Naive B cell (primary cell): ENCODE measurements at places on chromosomes 3 and 15. TPM values are rescaled to one million over a fixed set of nuclear protein-coding genes. Genes with fewer than 3 reads are reported as not detected.

WNT5A gene
- not detected for polyA plus RNA-seq

LSAMP gene
- polyA plus RNA-seq: not detected

CCR3 gene
- 0.90 TPM for polyA plus RNA-seq

CFAP100 gene
- not detected for polyA plus RNA-seq

NOX5 gene
- polyA plus RNA-seq: not detected

- no peaks in the 10 kb centered on the region for H3K36me3 ChIP-seq
- no peak overlapping the region for H3K4me3 ChIP-seq
- no peaks in the 10 kb centered on the region for H3K27me3 ChIP-seq
- H3K27ac ChIP-seq: no peak overlapping the region
Measured at GRCh38 chr3:132550579-132551305, 46.3 kb upstream of the ACKR4 start.

DNA sequence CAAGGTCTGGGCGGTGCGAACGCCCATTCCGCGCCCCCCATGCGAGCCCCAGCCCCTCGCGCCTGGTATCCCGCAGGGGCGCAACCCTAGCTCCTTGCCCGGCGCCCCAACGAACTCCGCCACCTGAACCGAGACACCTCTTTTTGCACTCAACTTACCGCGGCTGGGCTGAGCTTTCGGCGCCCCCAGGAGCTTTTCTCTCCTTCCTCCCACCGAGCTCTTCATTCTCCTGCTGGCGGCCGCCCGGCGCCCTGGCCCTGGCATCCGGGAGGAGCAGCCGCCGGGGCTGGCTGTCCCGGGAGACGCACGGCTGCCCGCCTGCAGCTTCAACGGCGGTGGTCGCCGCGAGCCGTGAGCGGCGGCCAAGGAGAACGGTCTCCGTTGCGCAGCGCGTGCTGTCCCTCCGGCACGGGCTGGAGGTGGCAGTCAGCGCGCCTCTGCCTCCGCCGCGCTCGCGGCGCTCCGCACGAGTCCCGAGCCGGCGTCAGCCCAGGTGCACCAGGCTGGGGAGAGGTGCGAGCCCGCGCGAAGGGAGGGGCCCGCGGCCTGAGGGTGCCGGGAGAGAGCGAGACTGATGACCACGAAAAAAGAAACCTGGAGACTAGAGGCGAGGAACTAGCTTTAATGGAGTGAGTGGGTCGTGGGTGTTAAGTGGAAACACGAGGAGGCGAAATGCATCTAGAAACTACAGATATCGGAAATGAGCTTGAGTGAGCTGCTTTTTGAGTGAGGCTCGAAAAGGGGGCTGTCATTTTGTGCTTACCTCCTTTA, 621.5 kb upstream of the ZNF385D start:
- no peaks in the 10 kb centered on the region for H3K36me3 ChIP-seq
- DNase-seq: no peak
- H3K4me3 ChIP-seq: no peak overlapping the region
- no peaks in the 10 kb centered on the region for H3K4me1 ChIP-seq

DNA sequence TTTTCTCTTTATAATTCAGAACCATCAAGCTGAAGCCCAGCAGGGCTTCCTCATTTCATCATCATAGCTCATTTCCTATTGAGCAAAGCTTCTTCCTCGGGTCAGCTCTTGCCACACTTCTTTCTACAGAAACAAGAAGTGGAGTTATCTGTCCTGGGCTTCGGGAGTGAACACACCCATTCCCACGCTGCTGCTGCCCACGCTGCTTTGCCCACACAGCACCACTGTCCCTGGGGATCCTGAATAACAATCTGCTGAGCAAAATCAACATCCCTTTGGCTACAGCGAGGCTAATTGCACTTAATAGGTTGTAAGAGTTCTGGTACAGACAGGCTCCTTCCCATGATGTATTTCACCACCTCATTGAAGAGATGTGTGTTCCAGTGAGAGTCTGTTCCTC, 23.7 kb downstream of the CEP19 start:
- DNase-seq: no peak
- H3K4me3 ChIP-seq: peak overlapping the region; percentile 29
- no peak overlapping the region for H3K27ac ChIP-seq
- no peaks in the 10 kb centered on the region for H3K27me3 ChIP-seq
- H3K4me1 ChIP-seq: peaks cover 29% of the 10 kb centered on the region

DNA sequence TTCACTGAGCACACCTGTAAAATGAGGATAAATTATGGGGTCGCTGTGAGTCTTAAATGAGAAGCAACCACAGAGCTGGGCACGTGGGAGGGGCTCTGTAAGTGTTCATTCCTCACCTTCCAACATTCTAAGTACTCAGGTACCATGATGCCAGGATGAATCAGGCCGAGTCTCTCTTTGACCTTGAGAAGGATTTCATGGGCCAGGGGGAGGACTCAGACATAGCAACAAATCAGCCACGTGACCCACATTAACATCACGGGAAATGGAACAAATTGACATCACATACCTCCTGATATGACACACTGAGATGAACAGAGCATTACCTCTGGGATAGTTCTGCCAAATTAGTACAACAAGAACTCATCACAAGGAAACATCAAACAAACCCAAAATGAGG, 35.2 kb upstream of the USP3 start:
- H3K27me3 ChIP-seq: no peaks in the 10 kb centered on the region
- no peak overlapping the region for H3K27ac ChIP-seq
- no peaks in the 10 kb centered on the region for H3K36me3 ChIP-seq

DNA sequence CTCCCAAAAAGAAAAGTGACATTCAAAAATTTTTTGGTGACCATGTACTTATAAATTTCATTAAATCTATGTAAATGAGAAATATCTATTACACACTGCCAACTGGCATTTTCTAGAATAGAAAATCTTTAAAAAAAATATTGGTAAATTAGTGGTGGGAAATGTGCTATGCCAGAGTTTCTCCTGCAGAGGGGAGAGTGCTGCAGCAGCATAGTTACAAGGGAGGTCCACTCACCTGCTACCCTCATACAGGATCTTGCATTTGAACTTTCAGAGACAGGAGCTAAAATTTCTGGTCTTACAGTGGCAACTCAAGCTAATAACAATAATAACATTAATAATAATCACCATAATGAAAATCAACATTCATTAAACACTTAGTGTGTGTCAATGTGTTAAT, 459.6 kb downstream of the NSUN3 start:
- no peaks in the 10 kb centered on the region for H3K27me3 ChIP-seq
- no peak overlapping the region for H3K27ac ChIP-seq
- H3K4me3 ChIP-seq: no peak overlapping the region
- DNase-seq: no peak
- H3K36me3 ChIP-seq: peaks cover 6% of the 10 kb centered on the region
- no peaks in the 10 kb centered on the region for H3K4me1 ChIP-seq

GRCh38 chr3:10550705-10551104, 45.3 kb upstream of the ATP2B2 start:
- peaks cover 8% of the 10 kb centered on the region for H3K4me1 ChIP-seq
- peaks cover 52% of the 10 kb centered on the region for H3K27me3 ChIP-seq
- H3K4me3 ChIP-seq: no peak overlapping the region
- H3K36me3 ChIP-seq: no peaks in the 10 kb centered on the region
- no peak for DNase-seq
- H3K27ac ChIP-seq: peak overlapping the region; percentile 2

DNA sequence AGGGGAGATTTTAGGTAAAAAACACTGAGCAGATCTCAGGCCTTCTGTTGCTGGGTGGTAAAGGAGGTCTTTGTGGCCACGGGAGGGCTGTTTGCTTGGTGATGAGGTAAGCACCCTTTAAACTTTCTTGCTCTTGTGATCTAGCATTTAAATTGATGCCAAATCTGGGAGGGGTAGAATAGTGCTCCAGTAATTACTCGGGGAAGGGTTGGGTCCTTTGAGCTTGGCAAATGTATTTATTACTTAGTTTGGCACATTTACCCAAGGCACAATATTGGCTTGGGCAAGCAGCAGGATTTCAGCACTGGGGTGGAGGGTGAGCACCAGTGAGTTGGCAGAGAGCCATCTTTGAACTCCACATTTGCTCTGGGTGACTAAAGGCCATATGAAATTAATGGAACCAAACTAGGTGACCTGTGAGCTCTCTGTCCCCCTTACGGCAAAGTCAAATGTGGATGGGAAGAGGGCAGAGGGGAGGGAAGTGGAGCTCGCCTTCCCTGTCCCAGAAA, 185.9 kb upstream of the ONECUT1 start:
- no peak overlapping the region for H3K4me3 ChIP-seq
- H3K36me3 ChIP-seq: no peaks in the 10 kb centered on the region
- H3K27ac ChIP-seq: no peak overlapping the region
- peaks cover 13% of the 10 kb centered on the region for H3K27me3 ChIP-seq
- DNase-seq: no peak
- H3K4me1 ChIP-seq: no peaks in the 10 kb centered on the region

DNA sequence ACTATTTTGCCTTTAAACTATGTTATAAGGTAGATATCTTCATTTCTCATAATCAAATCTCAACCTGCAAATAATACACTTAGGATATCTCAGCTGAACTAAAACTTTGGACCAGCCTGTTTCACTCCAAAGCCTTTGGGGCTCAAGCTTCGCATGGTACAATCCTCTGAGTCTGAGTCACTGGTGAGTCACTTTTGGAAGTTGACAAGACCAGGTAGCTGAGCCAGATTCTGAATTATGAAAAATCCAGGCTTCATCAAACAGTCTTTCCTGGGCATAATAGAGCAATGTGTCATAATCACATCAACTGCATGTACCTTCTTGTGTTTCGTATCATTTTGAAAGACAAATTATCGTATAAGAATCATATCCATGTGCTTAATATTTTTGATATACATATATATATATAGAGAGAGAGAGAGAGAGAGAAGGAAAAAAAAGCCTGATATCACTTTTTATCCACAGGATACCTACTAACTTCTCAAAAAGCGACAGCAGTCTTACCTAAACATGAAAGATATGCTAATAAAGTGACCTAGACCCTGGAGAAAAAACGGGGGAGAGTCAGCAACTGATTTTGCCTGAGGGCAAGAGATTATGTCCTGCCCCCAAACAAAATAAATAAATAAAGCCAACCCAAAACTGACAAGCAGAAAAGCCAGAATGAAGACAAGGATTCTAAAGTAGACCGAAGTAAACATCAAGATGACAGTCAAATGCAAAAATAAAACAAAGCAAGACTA, 263.9 kb upstream of the TGFBR2 start:
- no peaks in the 10 kb centered on the region for H3K36me3 ChIP-seq
- no peak for DNase-seq
- no peaks in the 10 kb centered on the region for H3K4me1 ChIP-seq
- H3K27me3 ChIP-seq: no peaks in the 10 kb centered on the region
- peak overlapping the region; percentile 37 for H3K27ac ChIP-seq
- no peak overlapping the region for H3K4me3 ChIP-seq

DNA sequence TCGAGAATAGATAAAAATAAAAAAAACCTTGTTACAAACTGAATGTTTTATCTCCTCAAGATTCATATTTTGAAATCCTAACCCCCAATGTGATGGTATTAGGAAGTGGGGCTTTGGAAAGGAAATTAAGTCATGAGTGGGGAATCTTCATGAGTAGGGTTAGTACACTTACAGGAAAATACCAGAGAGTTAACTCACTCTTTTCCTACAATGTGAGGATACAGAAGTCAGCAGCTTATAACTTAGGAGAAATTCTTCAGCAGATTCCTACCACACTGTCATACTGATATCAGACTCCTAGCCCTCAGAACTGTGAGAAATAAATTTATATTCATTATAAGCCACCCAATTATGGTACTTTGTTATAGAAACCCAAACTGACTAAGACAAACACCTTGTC, 453.1 kb downstream of the GBE1 start:
- H3K27ac ChIP-seq: no peak overlapping the region
- H3K4me1 ChIP-seq: no peaks in the 10 kb centered on the region
- no peak for DNase-seq
- no peak overlapping the region for H3K4me3 ChIP-seq
- no peaks in the 10 kb centered on the region for H3K27me3 ChIP-seq

GRCh38 chr3:127606981-127607595, 8.9 kb downstream of the MCM2 start:
- no peak for DNase-seq
- H3K27ac ChIP-seq: no peak overlapping the region
- no peak overlapping the region for H3K4me3 ChIP-seq
- H3K27me3 ChIP-seq: no peaks in the 10 kb centered on the region
- H3K36me3 ChIP-seq: peaks cover 42% of the 10 kb centered on the region

GRCh38 chr3:45398178-45398577, 9.8 kb downstream of the LARS2 start:
- H3K36me3 ChIP-seq: peaks cover 36% of the 10 kb centered on the region
- H3K4me3 ChIP-seq: no peak overlapping the region

- peak overlapping the region; percentile 20 for H3K4me3 ChIP-seq
- H3K27ac ChIP-seq: no peak overlapping the region
- no peaks in the 10 kb centered on the region for H3K36me3 ChIP-seq
Measured at GRCh38 chr3:169242708-169243513, 420.6 kb downstream of the MECOM start.

- DNase-seq: no peak
- H3K4me1 ChIP-seq: no peaks in the 10 kb centered on the region
- no peaks in the 10 kb centered on the region for H3K36me3 ChIP-seq
- no peak overlapping the region for H3K4me3 ChIP-seq
Measured at GRCh38 chr3:77303955-77304699, 264.2 kb downstream of the ROBO2 start.

- H3K4me1 ChIP-seq: peaks cover 16% of the 10 kb centered on the region
- peaks cover 7% of the 10 kb centered on the region for H3K36me3 ChIP-seq
- H3K27ac ChIP-seq: no peak overlapping the region
- DNase-seq: no peak
- no peak overlapping the region for H3K4me3 ChIP-seq
- H3K27me3 ChIP-seq: no peaks in the 10 kb centered on the region
Measured at GRCh38 chr3:128227507-128227906, 74.2 kb downstream of the EEFSEC start.

DNA sequence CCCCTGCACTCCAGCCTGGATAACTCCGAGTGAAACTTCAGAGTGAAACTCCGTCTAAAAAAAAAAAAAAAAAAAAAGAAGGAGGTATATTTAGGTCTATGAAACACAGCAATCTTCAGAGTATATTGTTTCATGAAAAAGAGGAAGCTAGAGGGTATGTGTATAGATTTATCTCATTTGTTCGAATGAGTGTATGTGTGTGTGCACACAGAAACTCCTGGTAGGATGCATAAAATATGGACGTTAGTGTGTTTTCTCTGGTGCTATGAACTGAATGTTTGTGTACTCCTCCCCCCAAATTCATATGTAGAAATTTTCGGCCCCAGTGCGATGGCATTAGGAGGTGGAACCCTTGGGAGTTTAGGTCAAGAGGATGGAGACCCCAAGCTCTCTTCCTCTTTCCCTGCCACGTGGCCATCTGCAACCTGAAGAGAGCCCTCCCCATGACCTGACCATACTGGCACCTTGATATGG, 98.6 kb upstream of the KLF13 start:
- peaks cover 61% of the 10 kb centered on the region for H3K4me1 ChIP-seq
- peak overlapping the region; percentile 89 for H3K4me3 ChIP-seq
- H3K36me3 ChIP-seq: peaks cover 6% of the 10 kb centered on the region

GRCh38 chr15:86076468-86076867, 3.2 kb upstream of the AGBL1 start:
- no peak overlapping the region for H3K4me3 ChIP-seq
- H3K27me3 ChIP-seq: peaks cover 4% of the 10 kb centered on the region
- H3K27ac ChIP-seq: no peak overlapping the region
- H3K36me3 ChIP-seq: no peaks in the 10 kb centered on the region
- H3K4me1 ChIP-seq: no peaks in the 10 kb centered on the region
- no peak for DNase-seq
